ENCODE measurements at places on chromosomes 7 and 10.
A peak's percentile ranks its signal among the peaks of the same experiment; 100 is the strongest.

DNA sequence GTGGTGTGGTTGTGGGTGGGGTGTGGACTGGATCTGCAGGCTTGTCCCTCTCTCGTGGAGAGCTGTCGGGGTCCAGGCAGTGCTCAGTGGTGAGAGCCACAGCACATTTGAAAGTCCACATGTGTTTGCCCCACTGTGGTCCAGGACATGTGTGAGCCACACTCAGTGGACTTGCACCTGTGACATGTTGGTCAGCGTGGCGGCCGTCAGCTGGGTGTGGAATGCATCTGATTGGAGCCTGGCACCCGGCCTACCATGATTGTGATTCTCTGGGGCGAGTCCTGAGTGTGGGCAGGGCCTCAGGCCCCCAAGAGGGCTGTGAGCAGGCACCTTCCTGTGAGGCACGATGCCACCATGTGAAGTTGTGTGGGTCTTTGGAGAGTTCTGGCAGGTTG is 77.9 kb downstream of the DNAJB6 start:
- DNase-seq, result no peak

- DNase-seq, result no peak
Observed at GRCh38 chr10:5033061-5033778, 29.6 kb upstream of the AKR1C2 start.

GRCh38 chr7:158543840-158544239 is 43.8 kb downstream of the PTPRN2 start:
- no peak for DNase-seq

GRCh38 chr10:121669028-121669374 is 70.8 kb upstream of the FGFR2 start:
- DNase-seq, result no peak

DNA sequence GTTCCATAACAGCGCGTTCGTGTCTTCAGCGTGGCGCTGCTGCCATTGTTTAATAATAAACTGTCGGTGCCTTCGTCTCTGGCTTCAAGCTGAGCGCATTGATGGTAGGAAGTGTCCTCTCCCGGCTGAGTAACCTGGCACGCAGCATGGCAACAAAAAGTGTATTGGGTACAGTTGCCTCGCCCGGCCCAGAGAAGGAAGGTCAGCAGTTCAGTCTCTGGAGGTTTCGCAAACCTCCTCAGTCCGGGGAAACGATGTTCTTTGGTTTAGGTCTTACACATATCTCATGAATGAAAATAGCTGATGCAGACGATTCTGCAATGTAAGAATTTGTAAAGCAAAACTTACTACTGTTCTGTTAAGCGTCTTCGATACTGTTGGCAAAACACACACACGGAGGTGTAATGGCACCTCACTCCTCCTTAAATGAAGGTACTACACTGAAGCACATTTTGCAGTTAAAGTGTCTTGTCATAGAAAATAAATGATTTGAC is 739 bp upstream of the CCDC186 start:
- DNase-seq, result peak; percentile 45

DNA sequence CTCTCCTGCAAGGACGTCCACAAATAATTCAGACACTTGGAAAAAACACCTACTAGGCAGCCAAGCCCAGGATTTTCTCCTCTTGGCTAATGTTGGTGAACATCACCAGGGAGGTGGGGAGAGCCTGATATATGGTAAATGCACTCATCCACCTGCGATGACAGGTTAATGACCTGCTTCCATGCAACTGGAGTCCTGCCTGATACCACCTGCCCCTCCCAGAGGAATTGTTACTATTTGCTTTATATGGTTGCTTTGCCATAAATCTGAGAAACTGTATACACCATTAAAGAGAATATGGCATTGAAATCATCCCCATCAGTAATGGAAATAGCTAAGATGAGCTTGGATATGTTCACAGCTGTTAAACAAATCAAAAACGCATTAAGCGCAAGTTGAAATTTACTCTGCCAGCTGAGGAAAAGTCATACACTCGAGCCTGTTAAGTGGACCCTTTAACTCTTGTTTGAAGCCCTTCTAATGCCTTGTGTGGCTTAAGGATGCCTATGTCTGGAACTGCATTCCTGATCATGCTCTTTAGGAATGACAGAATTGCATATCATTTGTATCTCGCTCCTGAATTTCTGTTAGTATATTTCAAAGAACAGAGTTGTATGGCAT is 208.3 kb downstream of the PRPF18 start:
- no peak for DNase-seq

Data from GM23338 (cell line).